Psoas muscle (tissue), 8 donors: ENCODE measurements at places on chromosomes 3 and 15. TPM values are rescaled to one million over a fixed set of nuclear protein-coding genes. Genes with fewer than 3 reads are reported as not detected.

GRCh38 chr3:188006726-188007393, 147.1 kb upstream of the LPP start:
- peaks cover 9% of the 10 kb centered on the region for H3K4me1 ChIP-seq
- peak overlapping the region; percentile 50 for H3K4me3 ChIP-seq

DNA sequence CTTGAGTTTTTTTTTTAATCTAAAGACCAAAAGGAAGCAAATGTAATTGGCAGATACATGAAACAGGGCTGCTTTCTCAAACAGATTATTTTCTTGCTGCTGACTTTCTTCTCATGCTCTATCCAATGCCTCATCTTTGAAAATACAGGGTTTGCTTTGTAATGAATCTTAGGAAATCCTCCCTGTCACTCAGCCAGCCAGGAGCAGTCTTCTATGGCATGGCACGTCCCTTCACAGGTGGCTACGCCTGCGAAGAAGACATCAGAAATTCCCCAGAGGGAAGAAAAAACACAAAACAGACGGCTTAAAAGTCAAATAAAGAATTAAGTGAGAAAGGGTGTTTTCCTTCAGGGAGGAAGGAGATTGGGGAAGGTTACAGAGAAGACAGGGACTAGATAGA, 242.5 kb downstream of the IGSF11 start:
- H3K36me3 ChIP-seq: no peaks in the 10 kb centered on the region
- H3K27me3 ChIP-seq: no peaks in the 10 kb centered on the region
- DNase-seq: no peak

GRCh38 chr15:80789796-80790195, 10.6 kb downstream of the CEMIP start:
- no peak for DNase-seq
- no peaks in the 10 kb centered on the region for H3K4me1 ChIP-seq
- no peak overlapping the region for H3K4me3 ChIP-seq

DNA sequence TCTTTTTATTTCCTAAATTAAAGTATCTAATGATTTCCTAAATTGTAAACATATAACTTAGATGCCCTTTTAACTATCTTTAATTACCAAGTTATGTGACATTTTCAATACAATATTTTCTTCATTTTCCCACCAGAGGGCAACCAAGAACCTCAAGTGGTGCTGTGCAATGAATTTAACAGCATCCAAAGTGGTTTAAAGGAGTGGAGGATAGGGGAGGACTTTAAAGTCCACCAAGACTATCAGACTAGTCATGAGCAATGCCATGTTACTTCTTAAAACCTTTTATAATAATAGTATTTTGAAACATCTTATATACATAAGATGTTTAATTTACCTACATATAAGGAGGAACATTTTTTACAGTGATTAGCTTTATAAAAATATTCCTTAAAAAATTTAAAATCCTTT, 74.4 kb downstream of the DLG1 start:
- no peak for DNase-seq
- no peak overlapping the region for H3K4me3 ChIP-seq
- H3K4me1 ChIP-seq: peaks cover 37% of the 10 kb centered on the region
- no peaks in the 10 kb centered on the region for H3K36me3 ChIP-seq

DNA sequence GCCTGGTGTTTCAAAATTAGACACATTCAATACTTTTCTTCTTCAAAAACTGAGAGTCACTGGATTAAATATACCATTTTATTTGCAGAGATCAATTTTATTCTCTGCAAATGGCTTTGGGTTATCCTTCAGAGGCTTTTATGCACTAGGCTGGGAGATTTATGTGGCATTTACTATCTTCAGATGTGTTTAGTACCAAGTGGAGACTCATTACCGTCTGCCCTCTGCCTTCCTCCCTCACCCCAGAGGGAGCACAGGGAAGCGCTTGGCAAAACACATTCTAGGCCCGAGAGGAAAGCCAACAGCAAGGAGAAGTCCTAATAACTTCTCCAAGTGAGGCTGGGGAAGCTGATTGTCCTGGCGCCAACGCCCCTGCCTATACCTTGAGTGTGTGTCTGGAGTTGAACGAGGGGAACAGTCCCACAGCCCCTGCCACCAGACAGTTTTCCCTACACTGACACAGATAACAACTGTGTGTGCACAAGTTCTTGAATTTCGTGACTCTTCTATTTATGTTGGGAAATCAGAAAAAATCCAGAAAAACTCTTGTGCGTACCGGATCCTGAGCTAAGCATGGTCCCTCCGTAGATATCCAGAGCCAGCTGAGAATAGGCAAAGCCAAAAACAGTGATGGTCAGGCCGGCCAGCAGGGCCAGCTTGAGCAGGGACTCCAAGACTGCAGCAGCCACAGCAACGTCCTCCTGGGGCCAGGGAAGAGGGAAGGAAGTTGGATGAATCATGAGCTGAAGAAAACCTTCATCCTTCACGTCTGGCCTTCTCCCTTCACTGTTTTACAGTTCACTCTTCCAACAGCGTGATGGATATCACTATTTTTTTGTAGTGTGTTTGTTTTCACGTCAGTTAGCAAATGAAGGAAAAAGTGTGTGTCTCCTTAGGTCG, 26.6 kb downstream of the RFT1 start:
- no peak overlapping the region for H3K27ac ChIP-seq
- peak; percentile 61 for DNase-seq
- H3K36me3 ChIP-seq: no peaks in the 10 kb centered on the region
- no peaks in the 10 kb centered on the region for H3K4me1 ChIP-seq
- no peaks in the 10 kb centered on the region for H3K27me3 ChIP-seq

DNA sequence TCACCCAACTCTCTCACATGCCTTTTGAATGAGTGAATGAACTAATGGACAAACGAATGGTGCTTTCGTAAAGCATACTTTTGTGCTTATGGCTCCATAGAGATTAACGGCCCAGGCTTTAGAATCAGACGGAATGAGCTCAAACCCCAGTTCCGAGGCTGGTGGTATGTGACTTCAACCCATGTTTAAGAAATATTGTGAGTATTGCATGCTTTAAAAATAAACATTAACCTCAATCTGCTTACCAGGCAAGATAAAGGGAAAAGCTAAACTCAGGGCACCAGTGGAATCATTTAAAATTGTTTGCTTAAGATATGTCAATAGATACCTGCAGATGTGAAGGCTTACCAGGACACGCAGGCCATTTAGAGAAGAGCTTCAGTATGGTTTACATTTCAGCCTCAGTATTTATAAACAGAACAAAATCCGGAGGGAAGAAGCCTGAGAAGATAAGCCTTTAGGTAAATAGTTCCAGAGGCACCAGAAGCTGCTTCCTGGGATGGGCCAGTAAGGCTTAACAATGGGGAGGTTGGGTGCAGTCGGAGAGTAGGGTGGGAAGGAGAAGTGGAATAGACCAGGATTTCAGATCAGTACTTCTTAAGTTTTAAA, 186.4 kb downstream of the ADAMTS9 start:
- H3K27ac ChIP-seq: no peak overlapping the region
- no peaks in the 10 kb centered on the region for H3K27me3 ChIP-seq
- H3K4me1 ChIP-seq: no peaks in the 10 kb centered on the region

DNA sequence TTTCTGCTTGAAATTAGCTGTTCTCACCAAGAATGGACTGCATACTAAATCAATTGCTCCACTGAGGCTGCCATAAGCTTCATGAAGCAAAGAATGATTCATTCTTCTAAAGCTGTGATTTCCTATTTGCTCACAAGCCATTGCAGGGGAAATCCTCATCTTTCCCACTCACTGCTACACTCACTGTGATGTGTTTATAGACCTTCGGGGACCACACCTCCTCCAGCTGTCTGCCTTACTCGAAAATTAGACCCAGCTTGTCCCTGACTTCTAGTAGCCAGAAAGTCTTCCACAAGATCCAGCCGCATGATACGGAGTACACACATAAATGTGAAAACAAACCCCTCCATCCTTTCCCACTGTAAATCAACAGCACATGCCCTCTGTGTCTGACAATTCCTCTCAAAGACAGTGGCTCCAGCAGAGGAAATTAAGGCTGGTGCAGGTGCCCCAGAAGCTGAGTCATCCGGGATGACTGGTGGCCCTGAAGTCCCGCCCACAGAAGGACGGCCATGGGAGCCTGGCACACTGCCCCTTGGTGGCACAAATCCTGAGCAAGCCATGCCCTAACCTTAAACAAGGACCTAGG, 172.0 kb downstream of the STT3B start:
- H3K4me1 ChIP-seq: peaks cover 11% of the 10 kb centered on the region
- peak overlapping the region; percentile 50 for H3K27ac ChIP-seq
- H3K27me3 ChIP-seq: no peaks in the 10 kb centered on the region
- peak; percentile 69 for DNase-seq
- no peak overlapping the region for H3K4me3 ChIP-seq

GRCh38 chr15:42984493-42985034, 64.0 kb upstream of the TTBK2 start:
- H3K4me3 ChIP-seq: no peak overlapping the region
- no peak overlapping the region for H3K27ac ChIP-seq
- no peaks in the 10 kb centered on the region for H3K27me3 ChIP-seq
- no peak for DNase-seq

- H3K4me3 ChIP-seq: no peak overlapping the region
- no peaks in the 10 kb centered on the region for H3K36me3 ChIP-seq
- no peaks in the 10 kb centered on the region for H3K4me1 ChIP-seq
- no peak overlapping the region for H3K27ac ChIP-seq
- no peak for DNase-seq
These were observed 194.5 kb upstream of the CFAP20DC start for GRCh38 chr3:59244343-59244742.

DNA sequence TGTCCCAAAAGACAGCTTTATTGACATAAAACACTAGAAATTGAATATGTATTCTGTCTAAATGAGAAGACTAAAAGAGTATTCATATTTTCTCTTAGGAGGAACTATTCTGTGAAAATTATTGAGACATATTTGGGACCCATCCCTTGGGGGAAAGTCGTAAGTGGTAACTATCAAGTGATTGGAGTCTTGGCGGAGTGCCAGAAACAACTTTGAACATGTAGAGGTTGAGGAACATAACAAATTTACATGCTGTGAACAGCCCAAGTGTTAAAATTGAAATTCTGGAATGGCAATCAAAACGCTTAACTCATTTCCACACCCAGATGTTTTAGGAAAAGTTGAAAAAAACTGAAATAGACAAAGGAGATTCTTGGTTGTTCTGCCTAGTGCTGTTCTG, 1034.6 kb downstream of the NSUN3 start:
- DNase-seq: no peak
- H3K4me3 ChIP-seq: no peak overlapping the region
- H3K36me3 ChIP-seq: no peaks in the 10 kb centered on the region
- H3K27ac ChIP-seq: no peak overlapping the region
- no peaks in the 10 kb centered on the region for H3K27me3 ChIP-seq

- DNase-seq: no peak
- no peaks in the 10 kb centered on the region for H3K27me3 ChIP-seq
- H3K36me3 ChIP-seq: peaks cover 2% of the 10 kb centered on the region
- no peak overlapping the region for H3K27ac ChIP-seq
- no peaks in the 10 kb centered on the region for H3K4me1 ChIP-seq
These were observed 80.7 kb downstream of the UBR1 start for GRCh38 chr15:43025150-43025549.

GRCh38 chr3:86378829-86379228, 612.1 kb downstream of the VGLL3 start:
- H3K36me3 ChIP-seq: no peaks in the 10 kb centered on the region
- H3K27ac ChIP-seq: no peak overlapping the region
- H3K4me1 ChIP-seq: no peaks in the 10 kb centered on the region
- no peak for DNase-seq
- H3K27me3 ChIP-seq: no peaks in the 10 kb centered on the region
- H3K4me3 ChIP-seq: no peak overlapping the region

DNA sequence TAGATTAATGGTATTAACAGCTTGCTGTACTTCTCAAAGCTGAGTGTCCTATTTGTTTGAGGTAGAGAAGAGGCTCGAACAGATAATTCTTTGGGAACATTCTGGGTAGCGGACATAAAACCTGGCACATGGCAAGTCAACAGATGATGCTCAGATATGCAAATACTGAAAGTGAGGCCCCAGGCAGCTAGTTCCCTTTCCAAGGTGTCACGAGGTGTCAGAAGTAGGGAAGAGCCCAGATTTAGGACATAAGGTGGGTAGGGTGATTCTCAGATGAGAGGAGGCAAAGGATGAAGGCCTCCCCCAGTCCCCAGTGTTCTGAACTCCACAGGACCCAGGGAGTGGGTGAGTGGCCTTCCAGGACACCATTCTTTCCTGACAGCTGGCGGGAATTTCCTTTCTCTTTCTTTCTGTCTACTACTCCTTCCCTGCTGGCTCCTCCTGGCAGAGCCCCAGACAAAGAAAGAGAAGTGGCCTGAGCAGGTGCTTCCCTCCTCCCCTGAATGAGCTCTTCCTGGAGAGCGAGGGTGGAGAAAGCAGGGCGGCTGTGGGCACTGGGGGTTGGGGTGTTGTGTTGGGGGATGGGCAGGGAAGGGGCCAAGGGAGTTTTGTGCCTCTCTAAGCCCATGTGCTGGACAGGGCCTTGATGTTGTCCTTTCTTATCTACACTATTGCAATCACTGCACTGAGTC, 87.5 kb downstream of the CORO2B start:
- H3K4me3 ChIP-seq: no peak overlapping the region
- DNase-seq: no peak
- H3K4me1 ChIP-seq: no peaks in the 10 kb centered on the region

The SEMA6D gene
- 1.1 TPM for polyA plus RNA-seq

The GPR176 gene
- polyA plus RNA-seq: 0.30 TPM

The SLC35A5 gene
- polyA plus RNA-seq: 13.0 TPM

The ZCWPW2 gene
- 2.0 TPM for polyA plus RNA-seq

The GRAMD1C gene
- polyA plus RNA-seq: 0.20 TPM

The ANKRD34C gene
- 0.03 TPM for polyA plus RNA-seq

The COLQ gene
- polyA plus RNA-seq: 12.3 TPM

The FBXO40 gene
- polyA plus RNA-seq: 14.1 TPM

The PLA1A gene
- polyA plus RNA-seq: 2.5 TPM

The HIGD2B gene
- not detected for polyA plus RNA-seq

The PCOLCE2 gene
- polyA plus RNA-seq: 3.6 TPM

The TMEM212 gene
- polyA plus RNA-seq: not detected

The SLC6A1 gene
- 0.27 TPM for polyA plus RNA-seq
